ENCODE measurements at places on chromosomes 7 and 10.

- peak; percentile 94 for DNase-seq
Observed at GRCh38 chr10:5944389-5945189, 32.8 kb downstream of the IL15RA start.

GRCh38 chr7:100752994-100753393, 19.6 kb downstream of the ZAN start:
- DNase-seq = no peak

- DNase-seq = peak; percentile 90
Observed at GRCh38 chr10:132142396-132143161, 44.2 kb upstream of the DPYSL4 start.

- DNase-seq = no peak
Observed at GRCh38 chr7:80783186-80783677, 135.6 kb downstream of the SEMA3C start.

GRCh38 chr10:71408436-71409225, 11.9 kb downstream of the CDH23 start:
- DNase-seq = no peak

- DNase-seq = no peak
Observed at GRCh38 chr7:135466442-135467206, 43.3 kb downstream of the CNOT4 start.

GRCh38 chr10:35640951-35641675, 983 bp downstream of the FZD8 start:
- DNase-seq = peak; percentile 77

DNA sequence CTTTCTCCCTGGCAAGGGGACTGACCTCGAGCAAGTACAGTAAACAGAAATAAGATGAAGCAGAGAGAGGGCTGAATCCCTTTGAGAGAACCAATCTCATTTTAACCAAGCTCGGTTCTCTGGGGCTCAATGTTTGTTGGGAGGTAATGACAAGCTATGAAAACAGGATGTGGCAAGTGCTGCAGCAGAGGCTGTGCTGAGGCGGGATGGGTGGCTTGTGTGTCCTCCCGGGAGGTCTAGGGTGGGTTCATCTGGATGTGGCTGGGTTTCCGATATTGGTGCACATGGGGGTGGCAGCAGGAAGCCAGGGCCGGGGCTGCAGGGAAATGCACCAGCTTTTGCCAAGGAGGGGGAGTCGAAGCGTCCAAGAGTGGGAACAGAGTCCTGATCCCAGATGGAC, 84.5 kb downstream of the AOAH start:
- no peak for DNase-seq

- peak; percentile 75 for DNase-seq
Observed at GRCh38 chr7:34315032-34315431, 343.0 kb upstream of the NPSR1 start.

- no peak for DNase-seq
Observed at GRCh38 chr10:114184276-114184675, 5.1 kb downstream of the TDRD1 start.

- no peak for DNase-seq
Observed at GRCh38 chr7:114722562-114722961, 199.3 kb upstream of the MDFIC start.

DNA sequence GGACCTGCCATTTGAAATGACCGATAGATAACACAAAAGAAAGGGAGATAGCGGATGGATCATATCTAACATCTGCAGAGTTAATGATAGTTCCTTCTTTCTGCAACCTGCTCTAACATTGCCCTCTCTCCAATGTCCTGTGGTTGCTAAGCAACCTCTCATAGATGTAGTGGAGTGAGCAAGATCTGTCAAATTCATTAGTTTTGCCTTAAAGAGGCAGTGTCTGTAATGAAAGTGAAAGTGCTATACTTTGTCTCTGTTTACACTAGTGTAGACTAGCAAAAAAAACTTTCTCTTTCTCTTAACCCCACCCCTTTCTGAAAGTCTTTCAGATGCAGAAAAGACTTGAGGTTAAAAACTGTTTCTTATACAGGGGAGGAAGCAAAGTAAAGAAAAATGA, 1196.9 kb downstream of the SORCS3 start:
- DNase-seq = no peak

DNA sequence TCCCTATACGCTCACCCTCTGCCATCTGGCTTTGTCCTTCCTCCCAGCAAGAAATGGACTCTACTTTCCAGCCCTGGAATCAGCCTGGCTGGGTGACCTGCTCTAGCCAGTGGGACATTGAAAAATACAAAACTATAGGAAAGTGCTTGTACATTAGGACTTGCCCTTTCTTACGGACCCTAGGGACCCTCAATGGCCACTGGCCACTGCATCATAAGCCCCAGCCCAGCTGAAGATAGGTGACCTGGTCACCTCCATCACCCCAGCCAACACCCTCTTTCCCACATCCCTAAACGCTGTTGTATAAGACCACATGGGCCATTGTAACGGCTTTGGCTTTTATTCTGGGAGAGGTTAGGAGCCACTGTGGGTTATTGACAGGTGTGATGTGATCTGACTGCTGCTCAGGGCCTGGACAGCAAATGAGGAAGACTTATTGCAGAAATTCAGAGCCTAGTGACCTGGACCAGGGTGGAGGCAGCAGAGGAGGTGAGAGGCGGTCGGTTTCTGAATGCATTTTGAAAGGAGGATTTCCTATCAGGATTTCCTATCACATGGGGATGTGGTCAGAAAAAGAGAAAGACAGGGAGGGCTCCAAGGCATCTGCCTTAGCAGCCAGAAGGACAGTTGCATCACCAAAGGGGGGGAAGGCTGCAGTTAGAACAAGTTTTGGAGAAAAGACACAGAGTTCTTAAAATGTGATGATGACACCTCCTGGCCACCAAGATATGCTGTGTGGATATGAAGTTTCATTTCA, 2.2 kb upstream of the LMBR1 start:
- no peak for DNase-seq

GRCh38 chr7:99002827-99003212, 124.5 kb downstream of the TRRAP start:
- DNase-seq = no peak

DNA sequence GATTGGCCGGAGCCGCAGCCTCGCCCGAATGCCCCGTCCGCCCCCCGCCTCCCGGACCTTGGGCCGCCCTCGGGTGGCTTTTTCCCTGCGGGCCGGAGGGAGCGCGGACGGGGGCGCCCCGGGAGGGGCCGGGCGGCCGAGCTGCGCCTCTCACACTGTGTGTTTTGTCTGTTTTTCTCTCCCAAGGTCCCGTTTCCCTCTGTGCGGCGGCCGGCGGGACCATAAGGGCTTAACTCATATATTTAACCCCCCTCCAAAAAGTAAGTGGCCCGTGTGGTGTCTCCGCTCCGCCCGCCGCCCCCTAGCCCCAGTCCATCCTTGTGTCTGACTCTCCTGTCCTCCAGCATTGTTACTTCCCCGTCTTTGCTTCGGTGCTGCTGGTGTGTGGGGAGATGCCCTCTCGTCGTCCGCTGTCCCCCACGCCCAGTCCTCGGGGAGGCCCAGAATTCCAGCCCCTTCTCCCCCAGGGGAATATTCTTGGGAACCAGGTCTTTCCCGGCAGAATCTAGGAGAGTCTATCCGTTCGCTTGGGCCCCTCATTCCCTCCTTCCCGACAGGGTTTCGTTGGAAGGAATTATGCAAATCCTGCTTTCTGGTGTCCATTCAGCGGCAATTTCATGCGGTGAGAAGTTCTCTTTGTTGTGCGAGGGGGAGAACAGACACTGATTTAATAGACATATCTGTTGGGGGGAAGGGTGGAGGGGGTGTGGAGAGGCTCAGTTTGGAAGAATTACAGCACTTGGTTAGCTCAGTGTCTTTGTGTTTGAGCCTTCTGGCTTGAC, 1.3 kb downstream of the LCOR start:
- peak; percentile 49 for DNase-seq

All from GM03348 (cell line).